ENCODE measurements at places on chromosomes 16 and 17.
A peak's percentile ranks its signal among the peaks of the same experiment; 100 is the strongest.

DNA sequence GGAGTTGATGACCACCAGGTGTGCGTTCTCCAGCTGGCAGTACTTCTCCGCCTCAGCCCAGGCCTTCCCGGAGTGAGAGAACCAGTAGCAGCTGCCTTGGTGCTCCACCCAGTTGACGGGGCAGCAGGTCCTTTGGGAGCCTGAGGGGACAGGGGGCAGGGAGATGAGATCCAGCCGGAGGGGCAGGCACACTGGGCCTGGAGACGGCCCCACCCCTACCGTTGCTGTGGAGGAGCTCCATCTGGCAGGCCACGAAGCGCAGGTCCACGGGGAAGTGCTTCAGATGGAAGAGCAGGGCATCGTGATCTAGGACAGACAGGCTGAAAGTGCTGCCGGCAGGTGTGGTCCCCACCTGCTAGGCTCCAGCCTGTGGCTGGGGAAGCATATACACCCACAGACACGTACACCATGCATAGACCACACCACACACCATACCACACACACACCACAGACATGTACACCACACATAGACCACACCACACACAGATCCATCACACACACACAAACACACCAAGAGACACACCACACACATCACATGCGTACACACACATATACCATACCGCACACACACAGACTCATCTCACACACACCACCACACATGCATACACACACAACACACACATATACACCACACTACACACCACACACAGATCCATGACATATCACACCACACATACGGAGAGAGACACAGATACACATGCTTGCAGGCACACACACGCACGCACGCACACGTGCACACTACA is 7.4 kb downstream of the ASGR2 start:
- H3K36me3 ChIP-seq, result no peaks in the 10 kb centered on the region
- no peak for DNase-seq
- H3K27ac ChIP-seq, result no peak overlapping the region
- no peak overlapping the region for H3K4me3 ChIP-seq

- peak; percentile 64 for DNase-seq
- H3K4me1 ChIP-seq, result peaks cover 31% of the 10 kb centered on the region
- no peaks in the 10 kb centered on the region for H3K36me3 ChIP-seq
These were observed 3.4 kb downstream of the HOXB3 start for GRCh38 chr17:48586355-48587258.

GRCh38 chr16:65754820-65755691 is 611.4 kb upstream of the CDH5 start:
- no peaks in the 10 kb centered on the region for H3K36me3 ChIP-seq
- no peak overlapping the region for H3K4me3 ChIP-seq
- no peaks in the 10 kb centered on the region for H3K4me1 ChIP-seq
- no peak overlapping the region for H3K27ac ChIP-seq
- DNase-seq, result no peak
- H3K27me3 ChIP-seq, result no peaks in the 10 kb centered on the region

DNA sequence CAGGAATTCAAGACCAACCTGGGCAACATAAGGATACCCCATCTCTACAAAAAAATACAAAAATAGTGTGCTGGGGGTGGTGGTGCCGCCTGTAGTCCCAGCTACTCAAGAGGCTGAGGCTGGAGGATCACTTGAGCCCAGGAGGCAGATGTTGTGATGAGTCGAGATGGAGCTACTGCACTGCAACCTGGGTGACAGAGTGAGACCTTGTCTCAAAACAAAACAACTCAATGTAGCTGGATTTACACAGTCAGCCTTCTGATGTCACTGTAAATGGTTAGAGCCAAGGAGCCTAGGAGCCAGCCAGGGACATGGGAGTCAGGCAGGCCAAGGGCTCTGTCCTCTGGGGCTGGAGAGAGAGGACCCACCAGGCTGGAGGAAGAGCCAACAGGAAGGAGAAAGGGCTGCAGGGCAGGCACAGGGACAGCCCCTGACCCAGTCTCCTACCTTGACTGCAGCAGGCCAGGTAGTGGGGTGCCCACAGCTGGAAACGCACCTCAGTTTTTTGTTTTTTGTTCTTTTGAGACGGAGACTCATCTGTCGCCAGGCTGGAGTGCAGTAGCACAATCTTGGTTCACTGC is 8.4 kb downstream of the CDIPT start:
- H3K27me3 ChIP-seq, result no peaks in the 10 kb centered on the region
- peaks cover 2% of the 10 kb centered on the region for H3K4me1 ChIP-seq
- DNase-seq, result peak; percentile 27
- H3K36me3 ChIP-seq, result peaks cover 6% of the 10 kb centered on the region
- H3K27ac ChIP-seq, result no peak overlapping the region

GRCh38 chr16:30526137-30526822 is at the start of gene ZNF768:
Gene ZNF768, minus strand, starts transcription at chr16:30526566. Its CDS starts 153 bp downstream, at chr16:30526413.
- H3K4me1 ChIP-seq, result peaks cover 36% of the 10 kb centered on the region
- H3K27ac ChIP-seq, result peak within 1 kb of the TSS; percentile 62
- H3K27me3 ChIP-seq, result no peaks in the 10 kb centered on the region
- H3K4me3 ChIP-seq, result peak within 1 kb of the TSS; percentile 73
- peak; percentile 51 for DNase-seq

DNA sequence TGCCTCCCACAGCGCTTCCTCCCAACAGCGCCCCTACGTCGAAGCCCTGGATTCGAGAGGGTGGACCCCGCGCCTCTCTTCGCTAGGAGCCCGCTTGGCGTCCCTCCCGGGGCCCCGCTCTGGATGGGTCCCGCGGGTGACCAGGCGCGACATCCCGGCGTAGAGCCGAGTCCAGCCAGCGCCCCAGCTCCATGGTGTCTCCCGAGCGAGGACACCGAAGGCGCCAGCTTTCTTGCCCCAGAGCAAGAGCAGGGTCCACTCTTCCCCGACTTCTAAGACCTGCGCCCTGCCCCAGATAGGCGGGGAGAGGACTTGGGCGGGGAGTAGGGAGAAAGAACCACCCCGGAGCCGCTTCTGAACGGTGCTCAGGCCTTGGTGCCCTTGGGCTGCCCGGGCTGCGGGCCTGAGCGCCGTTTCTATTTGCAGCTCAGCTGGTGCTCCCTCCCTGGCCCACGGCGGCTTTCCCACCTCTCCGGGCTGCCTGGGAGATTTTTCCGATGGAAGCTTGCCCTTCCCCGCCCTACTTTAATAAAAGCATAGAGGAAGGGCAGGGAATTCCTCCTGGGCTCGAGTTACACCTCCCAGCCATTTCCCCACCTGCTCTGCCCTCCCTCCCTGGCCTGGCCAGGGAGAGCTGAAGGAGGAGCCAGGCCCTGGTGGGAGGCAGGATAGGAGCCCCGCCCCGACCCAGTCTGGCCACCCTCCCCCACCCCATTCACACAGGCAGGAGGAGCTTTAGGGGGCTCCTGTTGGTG is 1.8 kb downstream of the MMP15 start:
- H3K4me1 ChIP-seq, result peaks cover 7% of the 10 kb centered on the region
- H3K4me3 ChIP-seq, result no peak overlapping the region
- H3K36me3 ChIP-seq, result no peaks in the 10 kb centered on the region
- H3K27me3 ChIP-seq, result peaks cover 5% of the 10 kb centered on the region

DNA sequence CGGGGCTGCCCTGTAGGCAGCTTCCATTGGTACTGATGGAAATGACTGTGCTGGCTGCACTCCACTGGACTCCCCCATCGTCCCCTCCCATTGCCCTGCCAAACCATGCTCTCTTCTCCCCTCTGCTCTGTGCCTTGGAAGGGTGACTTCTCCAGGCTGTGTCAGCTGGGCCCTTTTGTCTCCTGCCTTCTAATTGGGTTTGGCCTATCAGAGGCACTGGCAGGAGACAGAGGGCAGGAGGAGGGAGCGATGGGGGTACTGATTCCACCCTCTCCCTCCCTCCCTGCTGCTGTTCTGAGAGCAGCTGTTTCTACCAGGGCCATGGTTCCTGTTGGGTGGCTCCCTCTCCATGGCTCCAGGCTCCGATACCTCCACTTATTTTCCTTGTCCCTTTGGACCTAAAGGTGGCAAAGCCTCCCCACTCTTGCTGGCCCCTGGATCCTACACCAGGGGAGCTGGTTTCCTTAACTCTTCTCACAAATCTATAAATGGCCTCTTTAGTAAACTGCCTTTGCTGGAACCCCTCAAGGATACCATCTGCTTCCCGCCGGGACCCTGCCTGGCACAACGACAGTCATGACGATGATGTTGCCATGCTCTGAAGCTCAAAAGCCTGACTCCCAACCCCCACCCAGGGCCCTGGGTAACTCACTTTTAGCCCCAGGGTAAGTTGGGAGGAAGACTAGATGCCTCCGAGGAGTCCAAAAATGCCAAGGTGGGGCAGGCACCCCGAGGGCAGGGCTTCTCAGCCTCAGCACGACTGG is 123.8 kb upstream of the RPL38 start:
- H3K4me1 ChIP-seq, result no peaks in the 10 kb centered on the region
- no peak overlapping the region for H3K27ac ChIP-seq
- peaks cover 9% of the 10 kb centered on the region for H3K27me3 ChIP-seq
- H3K4me3 ChIP-seq, result no peak overlapping the region
- DNase-seq, result no peak

DNA sequence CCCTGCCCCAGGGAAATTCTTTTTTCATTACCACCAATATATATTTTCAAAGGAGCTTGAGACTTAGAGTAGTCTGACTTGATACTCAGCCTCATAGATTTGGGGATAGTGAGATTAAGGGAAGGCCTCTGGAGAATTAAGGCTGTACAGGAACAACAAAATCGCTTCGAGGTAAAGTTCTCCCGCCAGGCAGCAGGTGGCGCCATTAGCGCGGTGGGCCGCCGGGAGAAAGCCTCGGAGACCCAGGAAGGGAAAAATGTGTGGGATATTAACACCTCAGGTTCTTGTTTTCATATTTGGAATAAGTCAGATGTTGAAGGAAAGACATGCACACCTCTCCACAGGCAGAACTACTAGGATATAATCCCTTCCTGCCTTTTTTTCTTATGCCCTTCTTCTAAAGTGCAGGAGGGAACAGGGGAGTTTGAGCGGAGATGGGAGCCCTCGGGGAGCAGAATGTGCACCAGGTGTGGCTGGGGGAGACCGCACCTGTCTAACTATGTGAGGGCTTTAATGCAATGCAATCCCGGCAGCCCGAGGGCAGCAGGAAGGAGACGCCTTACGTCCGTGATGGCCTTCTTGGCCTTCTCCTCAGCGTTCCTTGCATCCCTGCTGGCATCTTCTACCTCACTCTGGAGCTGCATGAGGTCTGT is 25.9 kb downstream of the MYH3 start:
- no peaks in the 10 kb centered on the region for H3K27me3 ChIP-seq
- no peak overlapping the region for H3K4me3 ChIP-seq
- DNase-seq, result peak; percentile 45
- peaks cover 45% of the 10 kb centered on the region for H3K36me3 ChIP-seq
- H3K27ac ChIP-seq, result no peak overlapping the region

GRCh38 chr16:57469917-57470470 is 7.5 kb downstream of the POLR2C start:
- H3K27me3 ChIP-seq, result no peaks in the 10 kb centered on the region
- H3K27ac ChIP-seq, result no peak overlapping the region
- DNase-seq, result no peak
- H3K4me1 ChIP-seq, result peaks cover 6% of the 10 kb centered on the region
- peaks cover 26% of the 10 kb centered on the region for H3K36me3 ChIP-seq

Measured in activated CD4-positive, alpha-beta T cell treated with anti-CD3 and anti-CD28 coated beads for 36 hours (primary cell).